ENCODE measurements at places on chromosomes 3 and 15.

DNA sequence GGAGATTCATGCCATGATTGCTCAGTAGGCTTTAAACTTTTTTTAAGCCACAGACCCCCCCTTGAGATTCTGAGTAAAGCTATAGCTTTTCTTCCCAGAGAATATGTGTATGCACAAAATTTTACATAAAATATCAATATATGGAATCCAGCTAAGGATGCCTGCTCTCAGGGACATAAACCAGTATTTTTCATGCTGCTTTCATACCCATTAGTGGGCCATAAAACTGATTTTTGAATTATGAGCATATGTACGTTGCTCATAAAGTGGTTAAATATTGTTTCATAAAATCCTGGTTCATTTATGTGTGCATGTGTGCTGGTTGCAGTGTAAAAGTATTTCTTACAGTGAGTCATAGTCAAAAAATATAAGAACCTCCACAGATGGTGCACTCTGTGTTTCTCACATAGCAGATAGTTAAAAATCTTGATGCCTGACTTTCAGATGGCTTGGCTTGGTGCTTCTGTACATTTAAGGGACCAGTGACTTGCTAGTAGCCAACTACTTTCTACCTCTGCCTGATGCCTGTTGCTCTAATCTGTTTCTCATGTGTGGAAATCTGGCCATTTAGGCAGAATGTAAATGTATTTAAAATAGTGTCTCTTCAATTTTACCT is 71.9 kb downstream of the ARHGEF26 start:
- DNase-seq: no peak

- peak; percentile 25 for DNase-seq
Measured at GRCh38 chr3:102941786-102942185, 507.0 kb downstream of the ZPLD1 start.

GRCh38 chr15:70250208-70251201 is 152.8 kb upstream of the TLE3 start:
- DNase-seq: no peak

DNA sequence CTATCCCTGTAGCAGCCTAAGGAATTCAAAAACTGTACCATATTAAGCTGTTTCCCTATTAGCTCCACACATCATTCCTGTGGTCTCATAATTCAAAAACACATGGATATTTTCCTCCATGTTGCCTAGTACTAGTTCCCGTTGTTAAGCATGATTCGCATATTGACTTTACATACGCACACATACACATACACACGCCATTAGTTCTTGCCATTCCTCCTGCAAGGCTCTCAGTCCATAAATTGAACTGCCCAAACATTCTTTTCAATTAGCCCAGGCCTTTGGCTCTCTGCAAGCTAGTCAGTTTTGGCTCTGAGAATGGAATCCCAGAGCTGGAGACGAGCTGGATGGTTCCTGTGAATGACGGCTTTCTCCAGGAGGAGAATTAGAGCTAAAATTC is 57.2 kb upstream of the RAD18 start:
- no peak for DNase-seq

GRCh38 chr3:116276675-116277074 is 168.6 kb downstream of the LSAMP start:
- no peak for DNase-seq

DNA sequence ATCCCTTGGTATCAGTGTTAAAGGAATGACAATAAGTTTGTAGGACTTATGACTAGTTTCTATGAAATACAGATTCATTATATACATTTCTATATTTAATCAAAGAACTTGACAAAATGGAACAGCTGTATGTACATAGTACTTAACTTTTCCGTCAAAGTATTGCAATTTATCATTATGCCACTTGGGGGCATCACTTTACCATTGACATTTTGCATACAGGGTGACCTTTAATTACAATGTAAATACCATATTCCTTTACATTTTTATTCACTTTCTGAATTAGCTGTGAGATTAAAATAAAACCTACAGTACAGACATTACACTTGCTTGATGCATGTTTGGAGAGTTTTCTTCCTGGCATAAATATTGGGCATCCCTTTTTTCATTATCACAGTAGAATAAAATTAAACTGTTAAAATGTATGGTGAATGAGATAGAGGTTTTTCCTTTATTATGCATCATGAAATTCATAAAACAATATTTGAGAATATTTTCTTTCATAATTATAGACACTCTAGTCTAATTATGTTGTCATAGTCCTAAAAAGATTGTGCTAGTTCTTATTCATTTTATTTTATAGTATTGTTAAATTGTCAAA is 6.9 kb downstream of the NEK11 start:
- peak; percentile 63 for DNase-seq

DNA sequence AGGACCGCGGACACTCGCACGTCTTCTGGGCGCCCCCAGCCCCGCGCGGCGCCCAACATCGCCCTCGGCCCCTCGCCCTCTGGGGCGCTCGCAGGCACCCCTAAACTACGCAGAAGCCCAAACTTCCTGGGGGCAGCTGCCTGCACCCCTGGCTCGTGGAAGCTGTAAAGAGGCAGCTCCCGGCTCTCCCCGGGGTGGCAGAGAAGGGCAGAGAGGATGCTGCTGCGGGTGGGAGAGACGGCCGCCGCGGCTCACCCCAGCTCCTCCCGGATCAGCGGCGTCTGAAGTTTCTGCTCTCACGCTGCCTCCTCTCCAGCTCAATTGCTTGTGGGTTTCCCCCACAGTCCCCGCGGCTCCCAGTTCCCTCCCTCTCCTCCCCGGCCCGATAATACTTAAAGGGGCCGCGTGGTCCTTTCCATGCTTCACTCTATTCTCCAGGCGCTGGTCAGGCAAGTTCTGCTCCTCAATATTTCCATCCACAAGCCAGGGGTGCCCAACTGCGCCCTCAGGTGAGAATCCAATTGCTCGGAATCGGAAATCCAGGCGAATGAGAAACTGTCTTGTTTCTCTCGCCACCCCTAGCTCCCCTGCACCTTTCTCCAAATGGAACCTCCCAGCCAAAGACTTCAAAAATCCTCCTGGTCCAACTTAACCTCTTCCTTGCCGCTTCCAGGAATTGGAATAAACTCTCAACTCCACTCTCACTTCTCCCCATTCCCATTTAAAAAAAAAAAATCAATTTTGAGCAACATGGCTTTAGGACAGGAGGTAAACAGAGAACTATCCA is 748.5 kb downstream of the ROBO1 start:
- DNase-seq: peak; percentile 92

DNA sequence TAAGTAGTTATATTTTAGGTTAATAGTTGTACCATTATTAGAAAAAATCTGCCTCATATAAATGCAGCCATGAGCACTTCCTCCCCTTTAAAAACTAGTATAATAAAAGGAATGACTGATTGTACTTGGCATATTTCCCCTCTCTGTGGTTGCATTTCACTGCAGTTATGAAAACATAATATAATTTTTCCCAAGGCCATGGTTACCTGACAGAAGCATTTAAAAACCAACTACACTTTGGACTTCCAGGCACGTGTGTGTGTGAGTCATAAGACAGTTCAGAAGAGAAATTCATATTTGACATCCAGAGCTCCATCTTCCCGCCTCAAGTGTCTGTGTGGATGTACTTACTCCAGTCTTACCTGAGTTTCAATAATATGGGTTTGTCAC is 828.2 kb upstream of the CFAP20DC start:
- no peak for DNase-seq

- DNase-seq: no peak
Measured at GRCh38 chr3:138901567-138901966, 45.4 kb downstream of the FOXL2 start.

DNA sequence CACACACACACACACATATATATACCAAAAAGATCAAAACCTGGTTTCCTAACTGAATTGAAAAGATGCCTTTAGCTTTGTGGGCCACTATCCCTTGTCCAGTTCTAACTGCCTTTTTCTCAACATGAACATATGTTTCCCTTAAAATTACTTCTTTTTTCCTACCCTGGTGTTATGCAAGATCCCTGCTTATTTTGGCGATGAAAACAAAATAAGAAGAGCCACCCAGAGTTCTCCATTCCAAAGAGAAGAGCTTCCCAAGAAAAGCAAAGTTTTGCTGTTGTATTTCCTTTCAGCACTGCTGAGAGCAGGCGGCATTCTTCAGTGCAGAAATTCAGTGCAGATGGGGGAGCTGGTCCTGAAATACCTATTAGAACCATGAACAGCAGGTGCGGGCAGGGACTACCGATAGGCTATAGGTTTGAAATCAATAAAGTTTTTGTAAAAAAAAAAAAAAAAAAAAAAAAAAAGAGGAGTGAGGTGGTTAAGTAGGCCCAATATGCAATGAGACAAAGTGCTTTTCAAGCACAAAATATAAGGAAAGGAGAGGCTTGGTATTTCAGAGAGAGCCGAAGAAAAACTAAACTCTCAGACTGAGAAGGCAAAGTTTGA is 238.0 kb downstream of the FOXP1 start:
- no peak for DNase-seq

GRCh38 chr3:157705258-157705657 is 202.0 kb upstream of the VEPH1 start:
- DNase-seq: no peak

DNA sequence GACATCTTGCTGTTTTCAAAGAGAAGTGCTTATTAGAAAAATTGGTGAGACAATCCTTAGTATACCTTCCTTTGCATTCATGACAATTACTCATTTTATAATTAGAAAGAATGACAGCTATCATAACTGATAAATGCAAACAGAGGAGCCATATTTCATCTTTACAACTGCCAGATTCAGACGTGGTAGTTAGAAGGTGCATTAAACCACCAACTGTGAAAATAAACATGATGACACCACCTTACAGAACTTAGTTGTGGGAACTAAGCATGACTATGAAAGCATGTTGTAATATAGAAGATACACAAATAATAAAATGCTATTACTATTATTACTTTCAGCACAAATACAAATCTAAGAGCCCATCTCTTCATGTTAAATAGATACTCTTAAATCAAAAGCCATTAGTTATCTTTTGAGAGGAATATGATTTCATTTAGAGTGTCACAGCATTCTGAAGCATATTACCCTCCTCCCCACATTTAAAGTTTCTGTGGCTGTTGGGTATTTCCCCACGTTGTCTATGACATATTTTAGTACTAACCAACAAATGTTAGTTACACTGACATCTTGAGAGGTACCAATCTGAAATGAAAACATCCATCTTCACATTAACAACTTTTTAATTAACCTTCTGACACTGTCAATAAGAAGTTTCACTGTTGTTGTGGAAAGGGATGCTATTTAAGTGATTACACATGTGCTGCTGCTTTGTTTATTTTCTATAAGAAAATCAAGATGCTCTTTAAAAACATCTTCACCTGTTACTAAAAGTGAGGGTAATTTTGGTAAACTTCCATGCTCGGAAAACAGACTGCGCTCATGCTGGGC is 163.8 kb downstream of the LSAMP start:
- no peak for DNase-seq

DNA sequence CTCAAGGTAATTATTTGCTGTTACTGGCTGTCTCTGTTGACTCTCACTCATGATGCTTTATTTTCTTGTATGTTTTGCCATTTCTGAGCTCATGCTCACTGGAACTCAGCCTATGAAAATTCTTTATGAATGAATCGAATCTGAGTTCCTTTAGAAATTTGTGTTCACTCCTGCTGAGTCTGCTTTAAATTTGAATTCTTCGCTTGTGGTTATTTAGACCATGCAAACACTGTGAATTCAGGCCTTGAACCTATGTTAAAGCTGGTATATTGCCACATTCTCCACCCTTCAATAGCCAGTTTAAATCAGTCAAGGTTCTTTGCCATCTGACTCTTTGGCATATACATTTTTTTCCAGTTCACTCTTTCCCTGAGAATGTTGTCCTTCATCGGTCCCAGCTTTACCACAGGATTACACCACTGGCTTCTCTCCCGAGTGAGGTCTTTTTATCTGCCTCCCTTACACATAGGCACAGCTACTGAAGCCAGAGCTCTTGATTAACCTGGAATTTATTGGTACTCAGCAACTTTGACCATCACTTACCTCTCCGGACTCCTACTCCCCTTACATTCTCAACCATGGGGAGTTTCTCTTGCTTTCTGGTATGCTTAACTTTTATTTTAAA is 400.6 kb downstream of the VPS13C start:
- no peak for DNase-seq

GRCh38 chr3:95911767-95912166 is 902.6 kb upstream of the EPHA6 start:
- DNase-seq: no peak

- DNase-seq: peak; percentile 4
Measured at GRCh38 chr3:22089284-22089683, 338.3 kb upstream of the ZNF385D start.

DNA sequence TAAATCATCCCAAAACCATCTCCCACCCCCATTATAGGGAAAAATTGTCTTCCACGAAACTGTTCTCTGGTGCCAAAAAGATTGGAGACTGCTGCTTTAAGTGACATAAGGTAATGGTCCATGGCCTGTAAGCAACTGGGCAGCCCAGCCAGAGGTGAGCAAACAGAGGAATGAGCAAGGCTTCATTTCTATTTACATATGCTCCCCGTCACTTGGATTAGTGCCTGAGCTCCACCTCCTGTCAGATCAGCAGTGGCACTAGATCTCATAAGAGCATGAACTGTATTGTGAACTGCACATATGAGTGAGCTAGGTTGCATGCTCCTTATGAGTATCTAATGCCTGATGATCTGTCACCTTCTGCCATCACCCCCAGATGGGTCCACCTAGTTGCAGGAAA is 1159.8 kb upstream of the ALCAM start:
- DNase-seq: no peak

GRCh38 chr3:181541414-181541813 is 170.3 kb upstream of the SOX2 start:
- DNase-seq: no peak
